ENCODE measurements at places on chromosomes 6 and 20. TPM values are rescaled to one million over a fixed set of nuclear protein-coding genes. Genes with fewer than 3 reads are reported as not detected.
A peak's percentile ranks its signal among the peaks of the same experiment; 100 is the strongest.

DNA sequence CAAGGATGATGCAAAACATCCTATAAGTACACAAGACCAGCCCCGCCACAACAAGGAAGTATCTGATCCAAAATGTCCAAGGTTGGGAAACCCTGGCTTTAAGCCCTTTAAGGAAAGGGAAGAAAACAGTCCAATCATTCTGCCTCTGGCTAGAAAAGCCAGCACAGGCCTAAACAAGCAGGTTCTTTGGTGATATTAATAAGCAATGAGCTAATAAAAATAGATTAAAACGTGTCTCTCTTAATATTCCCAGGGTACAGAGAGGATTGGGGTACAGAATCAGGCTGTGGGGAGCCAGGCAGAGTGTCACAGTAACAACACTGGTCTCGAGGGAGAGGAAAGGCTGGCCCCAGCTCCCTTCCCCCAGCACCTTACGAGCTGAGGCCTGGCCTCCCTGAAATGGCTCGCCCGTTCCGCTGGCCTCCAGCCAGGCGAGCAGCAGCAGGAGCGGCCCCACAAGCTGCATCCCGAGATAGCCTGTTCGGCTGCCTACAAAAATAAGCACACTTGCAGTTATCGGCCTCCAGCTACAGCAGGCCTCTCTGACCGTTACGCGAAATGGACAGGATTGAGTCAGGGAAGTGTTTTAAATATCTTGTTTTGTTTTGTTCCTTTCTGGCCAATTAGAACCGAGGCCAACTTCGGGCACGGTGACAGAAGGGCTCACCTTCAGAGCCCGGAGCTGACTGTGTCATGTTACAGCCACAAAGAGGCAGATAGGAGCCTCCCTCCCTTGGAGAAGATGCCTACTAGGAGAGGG lies 4.0 kb upstream of the ZMYND8 start:
- no peak overlapping the region for H3K27ac ChIP-seq
- no peaks in the 10 kb centered on the region for H3K36me3 ChIP-seq
- no peaks in the 10 kb centered on the region for H3K27me3 ChIP-seq
- peak; percentile 81 for DNase-seq

DNA sequence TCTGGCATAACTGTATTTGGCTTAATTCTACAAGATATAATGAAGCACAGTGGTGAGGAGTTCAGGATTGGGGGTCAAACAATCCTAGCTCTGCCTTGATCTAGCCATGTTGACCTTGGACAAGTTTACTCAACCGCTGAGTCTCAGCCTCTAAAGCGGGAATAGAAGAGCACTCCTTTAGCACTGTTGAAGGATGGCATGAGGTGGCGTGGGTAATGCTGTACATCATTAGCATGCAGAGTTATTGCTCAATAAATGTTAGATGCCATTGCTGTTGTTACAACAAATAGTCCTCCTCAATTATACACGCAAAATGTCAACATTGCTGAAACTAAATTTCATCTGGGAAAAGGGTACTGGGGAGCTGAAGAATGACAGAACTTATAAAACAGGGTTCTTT lies 78.6 kb downstream of the KIF13A start:
- H3K4me1 ChIP-seq = peaks cover 6% of the 10 kb centered on the region
- peaks cover 4% of the 10 kb centered on the region for H3K36me3 ChIP-seq
- no peak overlapping the region for H3K4me3 ChIP-seq
- H3K27me3 ChIP-seq = no peaks in the 10 kb centered on the region
- DNase-seq = no peak
- peak overlapping the region; percentile 56 for H3K27ac ChIP-seq

DNA sequence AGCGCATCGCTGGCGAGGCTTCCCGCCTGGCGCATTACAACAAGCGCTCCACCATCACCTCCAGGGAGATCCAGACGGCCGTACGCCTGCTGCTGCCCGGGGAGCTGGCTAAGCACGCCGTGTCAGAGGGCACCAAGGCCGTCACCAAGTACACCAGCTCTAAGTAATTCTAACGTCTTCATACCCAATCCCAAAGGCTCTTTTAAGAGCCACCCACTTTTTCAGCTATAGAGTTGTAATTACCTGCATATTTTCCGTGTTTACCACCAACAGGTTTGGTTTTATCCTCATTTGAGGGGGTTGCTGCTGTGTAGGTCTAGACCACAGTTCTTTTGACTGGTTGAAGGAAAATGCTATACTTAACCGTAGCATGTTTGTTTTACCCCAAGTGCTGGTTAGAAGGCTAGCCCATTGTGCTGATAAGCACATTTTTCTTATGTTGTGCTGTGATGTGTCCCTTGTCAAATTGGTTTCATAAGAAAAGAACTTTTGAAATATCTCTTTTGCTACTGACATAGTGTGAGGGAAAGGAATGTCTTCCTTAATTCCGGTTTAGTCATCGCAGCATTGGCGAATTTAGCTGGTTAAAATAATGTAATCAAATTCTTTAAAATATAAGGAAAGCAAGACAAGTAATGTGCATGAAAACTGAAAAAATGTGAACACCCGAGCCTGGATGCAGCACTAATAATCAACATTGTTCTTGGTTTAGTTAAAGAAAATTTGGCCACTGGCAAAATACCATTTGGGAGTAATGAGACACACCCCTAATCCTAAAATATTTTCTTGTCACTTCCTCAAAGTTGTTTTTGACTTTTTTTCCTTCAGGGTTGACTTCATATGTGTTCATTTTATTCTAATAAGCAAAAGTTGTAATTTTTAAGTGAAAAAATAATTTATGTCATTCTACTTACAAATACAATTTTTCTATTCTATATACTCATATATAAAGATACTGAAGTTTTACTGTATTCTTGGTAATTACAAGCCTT lies 112.8 kb downstream of the HFE start:
- peaks cover 31% of the 10 kb centered on the region for H3K4me1 ChIP-seq
- no peaks in the 10 kb centered on the region for H3K27me3 ChIP-seq
- H3K4me3 ChIP-seq = peak overlapping the region; percentile 97
- no peaks in the 10 kb centered on the region for H3K36me3 ChIP-seq
- peak overlapping the region; percentile 100 for H3K27ac ChIP-seq

- peaks cover 16% of the 10 kb centered on the region for H3K4me1 ChIP-seq
- no peak overlapping the region for H3K4me3 ChIP-seq
- H3K36me3 ChIP-seq = no peaks in the 10 kb centered on the region
- DNase-seq = no peak
- no peak overlapping the region for H3K27ac ChIP-seq
- H3K27me3 ChIP-seq = no peaks in the 10 kb centered on the region
Observed at GRCh38 chr6:88870717-88871330, 92.6 kb downstream of the RNGTT start.

- DNase-seq = no peak
- peak overlapping the region; percentile 83 for H3K4me3 ChIP-seq
- peaks cover 31% of the 10 kb centered on the region for H3K36me3 ChIP-seq
- H3K27ac ChIP-seq = peak overlapping the region; percentile 78
- H3K4me1 ChIP-seq = peaks cover 53% of the 10 kb centered on the region
Observed at GRCh38 chr6:85641522-85641896, 1.2 kb downstream of the SYNCRIP start.

DNA sequence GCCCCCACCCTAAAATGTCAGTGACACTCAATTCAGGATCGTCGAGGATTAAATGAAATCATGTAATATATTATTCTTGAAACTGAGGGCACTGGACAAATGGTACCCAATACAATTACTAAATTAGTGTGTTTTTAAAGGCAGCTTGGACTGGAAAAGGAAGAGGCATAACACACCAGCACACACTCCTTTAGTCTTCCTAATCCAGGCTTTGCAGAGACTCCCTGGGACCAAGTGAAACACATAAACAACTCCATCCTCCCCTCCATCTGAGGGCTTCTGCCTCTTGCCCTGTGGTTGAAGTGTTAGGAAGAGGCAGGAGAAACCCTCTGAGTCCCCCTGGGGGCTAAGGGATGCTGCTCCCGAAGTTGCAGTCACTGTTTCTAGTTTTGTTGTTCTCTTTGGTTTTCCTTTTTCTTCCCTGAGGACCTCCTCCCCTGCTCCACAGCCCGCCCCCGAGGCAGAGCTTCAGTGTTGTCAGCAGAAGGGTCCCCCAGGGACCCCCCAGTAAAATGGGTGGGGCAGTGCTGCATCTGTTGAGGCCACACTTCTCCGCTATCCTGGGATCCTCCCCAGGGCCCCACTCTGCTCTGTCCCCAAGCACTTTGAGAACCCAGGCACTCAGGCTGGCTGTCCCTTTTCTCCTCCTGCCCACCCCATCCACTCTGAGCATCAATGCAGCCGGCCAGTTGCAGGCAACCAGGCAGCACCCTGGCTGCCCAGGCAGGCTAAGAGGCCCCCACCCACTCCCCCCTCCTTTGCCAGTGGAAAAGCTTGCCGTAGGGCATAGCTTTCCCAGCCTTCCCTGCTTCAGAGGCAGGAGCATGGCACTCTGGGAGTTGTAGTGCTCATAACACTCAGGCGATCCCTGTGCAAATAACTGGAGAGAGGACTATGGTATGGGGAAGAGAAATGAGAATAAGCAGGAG lies 5.9 kb downstream of the TMEM63B start:
- no peak for DNase-seq
- peak overlapping the region; percentile 87 for H3K27ac ChIP-seq
- H3K4me1 ChIP-seq = peaks cover 34% of the 10 kb centered on the region
- peak overlapping the region; percentile 23 for H3K4me3 ChIP-seq

DNA sequence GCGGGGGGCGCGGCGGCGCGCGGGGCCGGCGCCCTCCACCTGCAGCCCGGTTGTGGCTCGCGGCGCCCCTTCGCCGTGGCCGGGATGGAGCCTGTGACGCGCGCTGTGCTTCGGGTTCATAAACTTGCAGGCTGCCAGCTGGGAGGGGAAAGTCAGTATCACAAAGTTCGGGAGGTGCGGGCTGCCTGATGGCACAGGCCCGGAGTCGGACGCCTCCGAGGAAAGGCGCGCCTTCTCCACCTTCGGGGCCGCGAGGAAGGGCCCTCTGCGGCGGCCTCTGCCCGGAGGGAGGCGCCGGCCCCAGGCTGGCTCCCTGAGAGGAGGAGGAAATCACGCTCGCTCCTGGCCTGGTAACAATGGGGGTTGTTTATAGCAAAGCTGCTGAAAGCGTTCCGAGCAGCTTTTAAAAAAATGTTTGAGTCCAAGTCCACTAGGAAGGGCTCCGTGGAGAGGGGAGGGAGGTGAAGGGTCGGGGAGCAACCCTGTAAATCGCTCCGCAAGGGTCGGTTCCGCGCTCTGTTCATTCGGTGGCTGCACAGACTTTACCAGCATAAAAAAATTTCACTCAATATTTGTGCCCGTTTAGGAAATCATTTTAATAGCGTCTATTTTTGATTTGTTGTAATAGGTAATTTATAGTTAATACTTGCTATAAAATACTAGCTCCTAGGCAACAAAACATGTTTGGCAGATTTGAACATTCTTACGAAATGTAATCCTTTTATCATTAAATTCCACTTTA lies 1.0 kb downstream of the AFDN start:
- peak overlapping the region; percentile 95 for H3K4me3 ChIP-seq
- peak overlapping the region; percentile 99 for H3K27ac ChIP-seq
- H3K36me3 ChIP-seq = no peaks in the 10 kb centered on the region

The FOXF2 gene
- total RNA-seq = 0.27 TPM

The HRH3 gene
- total RNA-seq = not detected
